Stimulated activated CD4-positive, alpha-beta T cell treated with anti-CD3 and anti-CD28 coated beads, Interleukin-1b, Interleukin-23, amount 100 ng/mL, for 48 hours (primary cell): ENCODE measurements at places on chromosomes 7 and 10.

GRCh38 chr10:108436096-108436495, 1271.6 kb upstream of the SORCS1 start:
- DNase-seq: no peak

DNA sequence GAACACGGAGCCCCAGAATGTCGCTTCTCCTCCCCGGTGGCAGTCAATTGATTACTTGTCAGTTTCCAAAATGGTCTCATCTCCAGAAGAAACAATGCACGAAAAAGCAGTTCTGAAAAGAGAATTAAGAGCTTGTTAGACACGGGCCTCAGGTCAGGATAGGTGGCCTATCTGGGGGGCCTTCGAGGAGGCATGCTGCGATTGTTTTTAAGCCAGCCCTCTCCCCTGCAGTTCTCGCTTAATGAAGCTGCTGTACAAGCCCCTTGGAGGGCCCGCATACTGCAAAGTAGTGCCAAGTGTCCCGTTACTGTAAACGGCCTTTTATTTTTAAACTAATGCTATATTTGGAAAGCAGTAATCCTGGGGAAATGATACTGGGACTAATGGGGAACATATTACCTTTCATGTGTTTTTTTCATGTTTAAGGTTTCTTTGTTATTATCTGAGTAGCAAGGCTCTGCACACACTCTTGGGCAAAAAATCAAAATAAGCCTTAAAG, 114.8 kb upstream of the TCF7L2 start:
- no peak for DNase-seq

DNA sequence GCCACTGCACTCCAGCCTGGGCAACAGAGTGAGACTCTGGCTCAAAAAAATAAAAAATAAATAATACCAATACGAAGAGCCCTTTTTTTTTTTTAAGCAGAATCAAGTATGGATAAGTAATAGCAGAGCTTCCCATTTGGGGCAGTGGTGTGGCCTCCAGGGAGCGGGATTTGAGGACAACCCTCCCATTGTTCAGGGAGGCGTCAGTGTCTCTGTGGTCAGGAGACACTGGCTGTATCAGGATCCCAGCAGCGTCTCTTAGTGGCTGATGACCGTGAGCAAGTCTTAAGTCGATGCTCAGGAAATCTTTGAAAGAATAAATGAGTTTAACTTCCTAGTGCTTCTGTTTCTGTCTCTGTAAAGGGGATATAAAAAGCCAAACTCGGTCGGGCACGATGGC, 25.2 kb upstream of the SH2B2 start:
- no peak for DNase-seq

DNA sequence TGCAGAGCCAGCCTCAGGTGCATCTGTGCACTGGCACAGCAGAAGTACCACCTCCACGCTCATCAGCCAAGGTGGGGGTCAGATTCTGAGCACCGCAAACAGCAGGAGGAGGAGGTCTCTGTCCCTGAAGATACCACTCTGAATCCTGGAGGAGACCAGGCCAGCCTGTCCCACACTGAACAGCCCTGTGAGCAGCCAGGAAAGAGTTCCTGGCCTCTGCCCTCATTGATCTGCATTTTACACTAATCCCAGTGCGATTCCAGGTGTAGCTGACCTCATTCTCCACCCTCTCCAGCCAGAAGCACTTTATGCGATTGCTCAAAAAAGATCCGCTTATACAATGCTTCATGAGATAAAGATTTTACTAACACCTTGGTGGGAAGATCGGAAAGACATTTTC, 99.1 kb upstream of the CACUL1 start:
- no peak for DNase-seq

DNA sequence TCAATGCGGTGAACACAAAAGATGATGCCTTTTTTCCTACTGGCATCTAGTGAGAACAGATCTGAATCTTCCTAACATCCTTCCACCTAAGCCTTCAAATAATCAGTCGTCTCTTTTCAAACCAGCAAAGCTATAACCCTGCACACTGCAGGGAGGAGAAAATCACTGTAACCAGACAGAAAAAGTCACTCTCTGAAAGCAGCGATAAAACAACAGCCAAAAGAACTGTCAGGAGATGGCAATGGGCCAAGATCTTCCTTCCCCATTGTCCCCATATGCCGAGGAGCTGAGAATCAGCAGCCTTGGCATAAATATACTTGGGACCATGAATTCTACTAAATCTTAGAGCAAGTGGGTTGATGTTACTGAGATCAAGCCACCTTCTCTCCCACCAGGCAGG, 13.1 kb downstream of the FZD9 start:
- no peak for DNase-seq

DNA sequence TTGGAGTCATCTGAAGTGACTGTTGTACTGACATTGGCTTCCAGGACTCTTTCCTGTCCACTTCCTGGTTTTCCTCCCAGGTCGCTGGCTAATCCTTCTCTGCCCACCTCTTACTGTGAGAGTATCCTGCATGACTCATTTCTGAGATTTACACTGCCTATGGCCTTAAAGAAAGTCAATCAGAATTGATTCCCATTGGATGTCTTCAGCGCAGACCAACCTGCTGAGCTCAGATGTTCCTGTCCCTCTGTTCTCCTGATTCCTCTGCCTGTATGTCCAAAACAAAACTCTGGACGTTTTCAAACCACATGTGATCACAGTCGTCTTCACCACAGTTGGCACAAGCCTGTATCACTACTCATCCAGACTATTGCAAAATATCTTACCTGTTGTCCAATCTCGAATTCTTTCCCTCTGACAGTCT, 262.1 kb downstream of the CREB5 start:
- DNase-seq: no peak

- DNase-seq: no peak
Measured at GRCh38 chr10:32687116-32687515, 241.2 kb downstream of the CCDC7 start.

DNA sequence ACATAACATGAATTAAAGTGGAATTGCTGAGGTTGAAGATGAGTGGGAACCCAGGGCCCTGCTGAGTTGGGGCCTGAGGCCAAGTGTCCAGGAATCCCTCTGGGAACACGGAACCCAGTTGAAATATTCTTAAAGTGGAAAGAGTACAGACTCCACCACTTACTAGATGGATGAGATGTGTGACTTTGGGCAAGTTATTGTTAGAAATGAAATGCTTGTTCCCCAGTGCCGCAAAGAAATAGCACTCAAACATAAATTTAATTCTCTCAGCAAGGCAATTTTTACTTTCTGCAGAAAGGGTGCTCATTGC, 54.5 kb downstream of the CCNY start:
- no peak for DNase-seq

GRCh38 chr7:112172870-112173567, 33.2 kb downstream of the DOCK4 start:
- DNase-seq: no peak

- DNase-seq: peak; percentile 64
Measured at GRCh38 chr7:45917658-45918057, 3.4 kb downstream of the IGFBP3 start.

- no peak for DNase-seq
Measured at GRCh38 chr10:22899775-22900174, 28.1 kb upstream of the ARMC3 start.

DNA sequence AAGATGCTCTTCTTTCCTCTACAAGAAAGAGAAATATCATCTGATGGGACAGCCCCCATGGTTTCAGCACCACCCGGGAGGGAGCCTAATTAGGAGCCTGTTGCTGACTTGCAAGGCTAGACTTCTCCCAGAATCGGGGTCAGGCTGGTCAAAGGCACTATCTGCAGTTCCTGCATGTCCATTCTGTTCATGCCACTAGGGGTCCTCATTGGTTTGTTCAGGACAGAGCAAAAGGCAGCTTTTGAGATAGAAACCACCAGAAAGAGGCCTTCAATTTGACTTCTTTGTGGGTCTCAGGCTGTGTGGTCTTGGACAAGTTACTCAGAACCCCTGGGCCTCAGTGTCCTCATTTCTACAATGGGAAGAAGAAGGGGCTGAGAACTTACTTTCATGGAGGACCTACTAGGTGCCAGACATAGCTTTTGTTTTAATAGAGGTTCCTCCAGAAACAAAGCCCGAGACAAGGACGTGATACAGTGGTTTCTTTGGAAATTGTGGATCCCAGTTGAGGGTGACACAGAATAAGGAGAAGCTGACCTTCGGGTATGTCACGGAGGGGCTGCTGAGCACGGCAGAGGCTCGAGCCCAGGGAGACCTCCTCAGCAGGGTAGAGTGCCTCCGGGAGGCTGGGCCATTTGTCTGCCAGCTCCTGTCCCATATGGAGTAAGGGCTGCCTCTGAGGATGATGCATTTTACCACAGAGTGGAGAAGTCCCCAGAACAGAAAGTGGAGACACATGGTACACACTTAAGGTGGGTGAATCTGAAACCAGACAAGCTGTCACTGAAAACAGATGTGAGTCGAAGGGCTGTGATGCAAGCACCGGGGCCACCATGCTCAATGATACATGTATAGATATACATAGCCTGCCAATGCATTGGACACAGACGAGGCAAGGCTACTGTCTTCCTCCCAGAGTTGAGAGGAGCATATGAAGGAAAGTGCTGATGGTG, 33.1 kb upstream of the NEUROD6 start:
- no peak for DNase-seq

DNA sequence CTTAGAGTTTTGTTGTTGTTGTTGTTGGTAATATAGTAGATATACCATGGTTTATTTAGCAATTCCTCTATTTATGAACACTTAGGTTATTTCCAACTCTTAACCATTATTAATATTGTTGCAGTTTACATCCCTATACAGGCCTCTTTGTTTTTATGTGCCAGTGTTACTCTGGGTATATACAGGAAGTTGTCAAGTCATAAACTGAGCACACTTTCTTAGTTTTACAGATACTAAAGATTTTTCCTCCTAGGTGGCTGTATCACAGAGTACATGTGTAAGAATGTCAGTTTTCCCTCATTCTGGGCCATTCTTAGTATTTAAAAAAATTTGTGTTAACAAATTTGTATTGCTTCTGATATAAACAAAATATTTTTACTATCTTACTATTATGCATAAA, 128.4 kb downstream of the ARL4A start:
- DNase-seq: no peak

DNA sequence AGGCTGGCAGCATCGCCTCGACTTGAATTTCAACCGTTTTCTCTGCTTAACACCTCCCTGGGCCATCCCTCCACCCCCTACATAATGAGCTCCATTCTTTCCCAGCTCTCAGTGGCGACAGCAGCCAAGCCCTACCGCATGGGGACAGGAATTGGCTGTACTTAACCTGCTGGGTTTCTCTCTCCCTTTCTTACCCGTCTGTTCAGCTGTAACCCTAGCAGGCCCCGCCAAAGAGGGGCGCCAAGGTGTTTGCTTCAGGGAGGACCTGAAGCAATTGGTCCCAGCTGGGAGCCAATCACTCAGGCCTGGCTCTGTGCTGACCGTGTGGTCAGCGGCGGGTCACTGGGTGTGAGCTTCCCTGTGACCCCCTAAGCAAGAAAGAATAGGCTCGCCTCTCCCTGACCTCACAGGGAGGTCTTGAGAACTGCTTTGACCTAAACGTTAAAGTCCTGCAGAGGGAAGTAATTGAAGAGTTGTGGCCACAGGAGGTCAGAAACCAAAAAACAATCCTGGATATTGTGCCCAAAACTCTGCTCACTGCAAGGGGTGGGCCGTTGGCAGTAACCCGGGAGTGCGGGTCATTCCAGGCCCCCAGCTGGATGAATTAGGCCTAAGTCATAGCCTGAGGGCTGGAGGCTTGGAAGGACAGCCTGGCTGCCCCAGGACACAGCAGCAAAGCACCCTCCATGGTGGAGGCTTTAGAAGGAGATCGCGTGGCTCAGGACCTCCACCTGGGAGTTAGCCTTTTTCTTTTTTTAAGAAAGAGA, 114.6 kb downstream of the ITIH5 start:
- DNase-seq: no peak

GRCh38 chr7:18580950-18581349, 85.4 kb downstream of the HDAC9 start:
- no peak for DNase-seq

DNA sequence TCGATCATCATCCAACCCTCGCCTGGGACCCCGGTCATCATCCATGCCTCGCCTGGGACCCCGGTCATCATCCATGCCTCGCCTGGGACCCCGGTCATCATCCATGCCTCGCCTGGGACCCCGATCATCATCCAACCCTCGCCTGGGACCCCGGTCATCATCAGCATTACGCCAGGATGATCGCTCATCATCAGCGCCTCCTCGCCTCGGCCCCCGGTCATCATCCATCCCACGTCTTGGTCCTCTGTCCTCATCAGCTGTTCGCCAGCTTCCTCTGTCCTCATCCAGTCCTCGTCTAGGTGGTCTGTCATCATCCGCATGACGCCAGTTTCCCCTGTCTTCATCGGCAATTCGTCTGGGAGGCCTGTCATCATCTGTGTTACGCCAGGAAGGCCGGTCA, 12.7 kb downstream of the NANOS1 start:
- no peak for DNase-seq

DNA sequence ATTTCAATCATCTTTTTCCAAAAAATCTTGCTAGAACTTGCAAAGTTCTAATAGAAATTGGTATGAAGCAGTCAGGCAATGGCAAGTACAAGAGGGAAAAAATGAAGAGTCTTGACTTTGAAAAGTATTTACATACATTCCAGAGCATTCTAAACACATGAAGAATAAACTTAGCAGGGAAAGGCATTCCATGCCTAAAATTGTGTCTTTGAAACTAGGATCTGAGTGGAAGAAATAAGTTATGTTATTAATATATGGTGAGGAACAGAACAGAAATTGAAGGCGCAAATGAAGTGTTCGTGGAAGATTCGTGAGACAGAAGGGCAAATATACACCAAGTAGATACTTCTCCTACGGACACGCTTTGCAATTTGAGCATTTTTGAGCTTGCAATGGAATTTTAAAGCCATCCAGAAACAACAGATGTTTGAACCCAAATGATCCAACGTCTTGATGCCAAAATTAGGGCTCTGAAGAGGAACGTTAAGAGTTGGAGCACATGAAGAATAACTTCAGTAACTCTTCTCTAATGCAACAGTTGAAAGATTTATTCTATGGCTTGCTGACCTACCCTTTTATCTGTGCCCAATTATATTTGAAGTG, 40.6 kb upstream of the SEPTIN7 start:
- DNase-seq: no peak

- DNase-seq: no peak
Measured at GRCh38 chr7:121901026-121901425, 28.1 kb downstream of the PTPRZ1 start.

- no peak for DNase-seq
Measured at GRCh38 chr10:70596110-70596798, 6.3 kb downstream of the PRF1 start.

DNA sequence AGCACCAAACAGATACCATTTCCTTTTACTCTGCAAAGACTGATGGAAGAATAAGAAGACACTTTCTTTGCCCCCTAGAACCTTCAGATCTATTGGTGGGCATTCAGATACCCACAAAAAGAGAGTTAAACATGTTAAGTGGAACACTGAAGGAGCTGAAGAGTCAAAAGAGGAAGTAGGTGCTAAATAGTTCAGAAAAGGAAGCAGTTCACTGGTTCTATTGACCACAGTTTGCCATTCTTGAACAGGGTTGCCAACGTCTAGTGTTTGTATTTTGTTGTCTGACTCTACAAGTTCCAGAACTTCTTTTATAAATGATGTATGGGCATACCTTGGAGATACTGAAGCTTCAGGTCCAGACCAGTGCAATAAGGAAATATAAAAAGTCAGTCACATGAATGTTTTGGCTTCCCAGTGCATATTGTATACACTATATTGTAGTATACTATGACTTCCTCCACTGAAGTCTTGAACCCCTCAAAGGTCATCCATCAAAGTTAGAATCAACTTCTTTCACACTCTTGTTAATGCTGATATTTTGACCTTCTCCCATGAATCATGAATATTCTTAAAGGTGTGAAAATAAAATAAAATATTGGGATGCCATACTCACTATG, 47.5 kb upstream of the AGR3 start:
- no peak for DNase-seq

GRCh38 chr7:123126171-123126570, 73.6 kb downstream of the SLC13A1 start:
- no peak for DNase-seq

- no peak for DNase-seq
Measured at GRCh38 chr7:112707655-112708054, 82.5 kb downstream of the TMEM168 start.
